ENCODE measurements at places on chromosomes 3 and 15. TPM values are rescaled to one million over a fixed set of nuclear protein-coding genes. Genes with fewer than 3 reads are reported as not detected.

DNA sequence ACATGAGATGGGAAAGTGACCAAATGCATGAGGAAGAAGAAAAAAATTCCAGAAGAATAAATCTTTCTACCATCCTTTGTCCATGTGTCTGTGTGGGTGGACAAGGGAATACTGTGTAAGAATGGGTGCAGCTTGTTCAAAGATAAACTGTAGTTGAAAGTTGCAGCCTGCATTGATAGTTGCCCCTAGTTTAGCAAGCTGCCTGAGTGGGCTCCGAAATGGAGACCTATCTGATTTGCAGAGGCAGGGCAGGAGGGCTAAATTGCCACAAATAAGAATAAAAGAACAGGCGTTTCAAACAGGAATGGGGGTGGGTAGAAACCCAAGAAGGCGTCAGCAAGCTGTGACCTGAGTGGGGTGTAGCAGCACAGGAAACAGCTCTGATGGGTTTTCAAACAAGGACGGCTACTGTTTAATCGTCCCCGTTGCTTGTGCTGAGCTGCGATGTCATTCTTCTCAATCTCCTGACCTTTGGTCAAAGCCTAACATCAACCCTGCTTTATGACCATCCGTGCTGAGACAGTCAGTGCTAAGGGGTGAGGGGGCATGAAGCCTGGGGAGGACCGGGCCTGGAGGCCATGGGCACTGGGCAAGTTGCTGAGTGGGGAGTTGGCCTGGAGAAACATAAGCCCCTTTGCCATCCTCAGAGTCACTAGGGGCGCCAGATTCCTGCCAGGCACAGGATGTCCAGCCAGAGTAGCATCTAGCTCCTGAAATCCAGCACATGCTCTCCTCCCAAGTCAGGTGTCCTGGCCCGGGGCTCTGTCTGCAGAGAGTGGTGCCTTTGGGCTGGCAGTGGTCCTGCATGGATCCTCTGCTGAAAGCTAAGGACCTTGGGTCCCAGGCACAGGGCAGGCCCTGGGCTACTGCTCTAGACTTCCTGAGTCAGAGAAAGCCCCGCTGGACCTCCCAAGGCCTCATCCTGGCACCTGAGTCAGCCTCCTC lies 19.2 kb upstream of the C15orf39 start:
- no peak for DNase-seq

NDUFAF3 gene
- total RNA-seq, result 165 TPM

DNA sequence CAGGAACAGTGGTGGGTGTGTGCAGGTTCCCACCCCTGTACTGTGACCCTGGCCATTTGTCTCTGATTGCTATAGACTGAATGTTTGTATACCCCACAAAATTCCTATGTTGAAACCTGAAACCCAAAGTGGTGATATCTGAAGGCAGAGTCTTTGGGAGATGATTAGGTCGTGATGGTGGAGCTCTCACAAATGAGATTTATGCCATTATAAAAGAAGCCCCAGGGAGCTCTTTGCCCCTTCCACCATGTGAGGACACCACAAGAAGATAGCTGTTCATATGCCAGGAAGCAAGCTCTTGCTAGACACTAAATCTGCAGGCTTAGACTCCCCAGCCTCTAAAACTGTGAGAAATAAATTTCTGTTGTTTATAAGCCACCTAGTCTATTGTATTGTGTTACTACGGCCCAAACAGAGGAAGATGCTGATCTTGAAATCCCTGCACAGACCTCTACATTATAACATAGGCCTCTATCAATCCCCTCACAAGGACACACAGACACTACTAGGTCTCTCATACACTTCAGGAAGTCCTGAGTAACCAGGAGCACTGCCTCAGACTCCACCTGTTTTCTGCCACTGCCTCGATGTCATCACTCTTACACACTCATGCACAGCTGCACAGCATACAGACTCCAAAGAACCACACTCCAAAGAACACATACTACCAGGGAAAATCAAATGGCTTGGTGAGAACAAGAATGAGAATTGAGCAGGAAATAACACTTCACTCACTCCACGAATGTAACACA lies 14.7 kb downstream of the IGSF11 start:
- DNase-seq, result no peak

DNA sequence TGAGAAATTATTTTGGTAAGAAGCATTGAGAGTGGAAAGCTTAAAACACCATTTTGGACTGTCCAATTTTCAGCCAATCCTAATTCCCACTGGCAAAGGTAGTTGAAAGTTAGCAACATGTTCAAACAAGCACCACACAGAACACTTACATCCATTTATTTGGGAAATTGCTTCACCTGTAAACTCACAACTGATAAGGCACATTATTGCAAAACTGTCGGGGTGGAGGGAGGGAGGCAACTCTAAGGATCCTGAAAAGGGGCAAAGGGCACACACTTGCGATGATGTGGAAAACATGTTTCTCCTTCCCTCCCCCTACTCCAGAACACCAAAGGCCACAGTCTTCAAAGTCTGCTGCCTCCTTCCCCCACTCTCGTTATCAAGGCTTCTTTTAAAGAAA lies 9.4 kb downstream of the TMEM41A start:
- DNase-seq, result no peak

ZDHHC19 gene
- not detected for total RNA-seq

- no peak for DNase-seq
Measured at GRCh38 chr15:71844916-71845315, 34.6 kb downstream of the NR2E3 start.

GRCh38 chr3:62367763-62368195 lies 5.6 kb downstream of the FEZF2 start:
- DNase-seq, result no peak

- DNase-seq, result no peak
Measured at GRCh38 chr15:52529341-52529924, 753 bp upstream of the MYO5A start.

GRCh38 chr3:105729667-105730066 lies 139.1 kb downstream of the CBLB start:
- no peak for DNase-seq

P3H2 gene
- total RNA-seq, result 1.3 TPM

- DNase-seq, result no peak
Measured at GRCh38 chr3:102447272-102447671, 12.5 kb downstream of the ZPLD1 start.

C3orf18 gene
- 53.1 TPM for total RNA-seq

DNA sequence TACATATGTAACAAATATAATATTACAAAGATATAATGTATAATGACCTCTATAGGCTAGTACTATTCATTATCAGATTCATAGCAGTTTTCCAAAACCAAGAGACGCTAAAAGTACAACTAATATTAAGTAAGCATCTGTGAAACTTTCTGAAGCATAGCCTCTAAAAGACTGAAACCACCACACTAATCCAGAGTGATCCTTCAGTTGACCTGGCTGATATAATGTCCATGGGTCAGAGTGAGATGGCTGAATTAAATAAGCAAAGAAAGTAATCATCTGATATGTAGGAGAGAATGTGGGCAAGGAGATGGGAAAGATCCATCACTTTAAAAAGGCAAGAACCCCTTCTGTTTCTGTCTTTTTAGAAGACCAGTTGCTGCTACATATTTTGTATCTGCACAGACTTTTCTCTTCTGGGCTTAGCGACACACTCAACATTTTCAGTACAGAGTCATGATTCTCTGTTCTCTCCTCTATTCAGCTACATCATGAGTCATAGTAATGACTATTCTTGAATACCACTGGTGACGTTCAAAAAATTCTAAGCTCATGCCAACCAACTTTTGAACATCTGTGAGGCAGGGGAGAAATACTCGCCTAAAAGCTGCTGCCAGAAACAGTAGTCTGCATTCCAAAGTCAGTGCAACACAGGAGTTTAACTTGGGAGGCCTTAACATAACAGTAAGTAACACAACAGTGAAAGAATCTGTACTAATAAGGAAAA lies 149.6 kb downstream of the MAGI1 start:
- DNase-seq, result no peak

- no peak for DNase-seq
Measured at GRCh38 chr15:29970402-29970695, 112.4 kb upstream of the GOLGA8J start.

DNA sequence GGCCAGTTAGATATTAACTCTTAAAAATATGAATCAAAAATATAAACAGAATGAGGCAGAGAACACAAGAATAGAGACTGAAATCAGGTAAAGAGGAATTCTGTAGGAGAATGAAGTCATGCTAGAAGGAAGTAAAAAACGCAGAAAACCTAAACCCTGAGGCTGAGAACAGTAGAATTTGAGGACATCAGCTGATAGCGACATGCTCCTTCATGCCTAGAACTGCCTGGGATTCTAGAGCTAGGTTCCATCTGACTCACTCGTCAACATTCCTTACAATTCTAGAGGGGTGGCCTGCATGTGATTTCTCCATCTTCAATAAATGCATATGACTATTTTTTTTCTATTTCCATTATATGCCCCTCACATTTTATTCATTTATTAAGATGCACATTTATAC lies 343.0 kb downstream of the ROBO1 start:
- DNase-seq, result no peak

DNA sequence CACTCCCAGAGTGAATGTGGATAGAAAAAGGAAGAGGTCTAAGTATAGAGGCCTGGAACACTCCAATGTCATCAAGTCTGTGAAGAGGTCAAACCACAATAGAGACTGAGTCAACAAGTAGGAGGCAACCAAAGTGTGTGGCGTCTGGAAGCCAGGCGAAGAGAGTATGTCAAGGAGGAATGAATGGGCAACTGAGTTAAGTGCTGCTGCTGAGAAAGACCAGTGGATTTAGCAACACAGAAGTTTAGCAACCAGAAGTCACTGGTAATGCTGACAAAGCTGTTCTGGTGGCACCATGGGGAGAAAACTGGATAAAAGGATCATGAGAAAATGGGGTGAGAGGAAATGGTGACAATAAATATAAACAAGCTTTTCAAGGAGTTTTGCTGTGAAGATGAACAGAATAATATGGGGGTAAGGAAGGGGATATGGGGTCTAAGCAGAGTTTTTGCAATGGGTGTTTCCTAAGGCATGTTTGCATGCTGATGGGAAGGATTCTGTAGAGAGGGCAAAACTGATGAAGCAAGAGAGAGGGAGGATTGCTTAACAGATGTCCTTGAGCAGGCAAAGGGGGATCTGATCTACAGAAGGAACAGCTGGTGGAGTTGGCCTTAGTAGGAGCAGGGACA lies 38.4 kb downstream of the PCOLCE2 start:
- no peak for DNase-seq

CHRNA3 gene
- 0.13 TPM for total RNA-seq

DNA sequence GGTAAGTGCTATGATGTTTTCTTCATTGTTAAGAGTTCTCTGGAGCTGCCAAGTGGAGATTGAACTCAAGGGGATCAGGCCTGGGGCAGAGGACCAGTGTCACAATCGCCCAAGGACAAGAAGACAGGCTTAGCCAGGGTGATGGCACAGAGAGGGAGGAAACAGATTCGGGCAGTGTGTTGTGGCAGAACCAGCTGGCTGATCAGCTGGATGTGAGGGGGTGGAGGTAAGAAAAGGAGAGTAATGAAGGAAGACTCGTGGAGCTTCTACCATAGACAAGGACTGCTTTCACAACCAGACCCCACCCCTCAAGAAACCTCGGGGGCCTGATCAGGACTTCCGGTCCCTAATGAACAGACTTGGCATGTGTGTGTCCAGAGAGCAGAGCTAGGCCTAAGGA lies 60.9 kb upstream of the LINGO1 start:
- DNase-seq, result no peak

DNA sequence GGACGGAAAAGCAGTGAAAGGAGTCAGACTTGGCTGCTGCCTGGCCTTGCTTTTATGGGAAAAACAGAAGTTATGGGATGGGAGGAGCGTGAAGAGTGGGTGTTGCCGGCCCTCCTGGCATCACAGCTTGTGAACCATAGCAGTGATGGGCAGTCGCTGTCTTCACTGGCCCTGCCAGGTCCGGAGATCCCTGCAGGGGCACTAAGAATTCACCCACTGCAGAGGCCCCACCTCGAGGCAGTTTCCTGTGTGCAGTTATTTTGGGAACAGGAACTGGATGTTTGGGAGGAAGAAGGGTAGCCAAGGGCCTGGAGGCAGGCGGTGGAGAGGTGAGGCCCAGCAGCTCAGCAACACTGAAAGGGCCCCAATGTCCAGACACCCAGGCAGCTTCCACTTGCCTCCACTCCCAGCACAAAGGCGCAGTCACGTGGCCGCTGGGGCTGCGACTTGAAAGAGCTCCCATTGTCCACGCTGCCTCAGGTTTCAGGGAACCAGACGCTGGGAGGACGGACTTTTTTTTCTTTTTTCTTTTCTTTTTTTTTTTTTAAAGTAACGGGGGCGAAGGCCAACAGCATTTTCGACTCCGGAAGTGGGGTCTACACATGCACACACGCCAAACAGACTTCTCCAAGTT lies 255.6 kb downstream of the ZNF621 start:
- peak; percentile 87 for DNase-seq

GRCh38 chr3:152083135-152083534 lies 185.6 kb upstream of the MBNL1 start:
- DNase-seq, result no peak

DNA sequence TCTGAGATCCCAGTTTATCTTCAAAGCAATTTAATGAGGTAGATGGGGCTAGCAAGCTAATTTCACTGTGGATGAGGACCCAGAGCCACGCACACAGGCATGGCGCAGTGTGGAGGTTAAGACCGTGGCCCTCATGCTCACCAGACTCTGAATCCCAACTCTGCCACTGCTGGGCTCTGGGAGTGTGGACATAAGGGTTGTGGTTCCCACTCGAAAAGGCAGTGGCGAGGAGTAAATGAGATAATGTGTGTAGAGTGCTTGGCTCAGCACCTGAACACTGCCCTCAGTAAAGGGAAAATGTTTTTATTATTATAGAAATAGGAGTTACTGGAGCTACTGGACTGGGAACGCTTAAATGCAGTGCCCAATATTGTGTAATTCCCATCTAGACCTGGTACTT lies 243.5 kb upstream of the TPM1 start:
- no peak for DNase-seq

DNA sequence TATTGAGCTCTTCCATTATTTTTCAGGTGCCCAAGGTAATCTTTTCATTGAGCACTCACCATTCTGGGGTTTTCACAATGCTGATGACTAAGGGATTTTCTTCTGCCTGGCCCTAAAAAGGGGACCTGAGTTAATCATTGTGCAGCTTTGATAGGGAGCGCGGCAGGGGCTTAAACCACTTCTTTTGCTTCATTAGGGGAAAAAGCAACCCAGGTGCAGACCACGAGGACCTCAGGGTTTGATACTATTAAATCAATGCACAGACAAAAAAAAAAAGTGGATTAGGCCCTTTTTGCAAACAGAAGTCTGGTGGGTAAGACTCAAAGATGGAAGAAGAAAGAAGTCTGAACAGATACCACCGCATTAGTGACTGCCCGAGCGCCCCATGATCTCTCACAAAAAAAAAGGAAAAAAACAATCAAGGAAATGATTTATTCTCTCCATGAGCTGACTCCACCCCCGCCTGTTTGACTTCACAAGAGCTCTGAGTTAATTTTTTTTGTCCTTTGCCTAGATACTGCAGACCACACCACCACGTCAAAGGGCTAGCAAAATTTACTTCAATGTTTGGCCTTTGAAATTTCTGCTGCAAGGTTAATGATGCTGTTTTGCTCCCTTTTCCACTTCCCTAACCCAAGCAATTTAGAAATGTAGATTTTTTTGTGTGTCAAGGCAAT lies 78.0 kb upstream of the FEZF2 start:
- no peak for DNase-seq

- DNase-seq, result no peak
Measured at GRCh38 chr3:23807424-23808015, 1.8 kb downstream of the UBE2E1 start.

GRCh38 chr3:63611382-63611781 lies 41.1 kb upstream of the SNTN start:
- no peak for DNase-seq

- DNase-seq, result no peak
Measured at GRCh38 chr3:62284442-62284841, 88.9 kb downstream of the FEZF2 start.

ANKRD63 gene
- 0.65 TPM for total RNA-seq
